Glutamatergic neuron (in vitro differentiated cells): ENCODE measurements at places on chromosomes 2 and 18.

DNA sequence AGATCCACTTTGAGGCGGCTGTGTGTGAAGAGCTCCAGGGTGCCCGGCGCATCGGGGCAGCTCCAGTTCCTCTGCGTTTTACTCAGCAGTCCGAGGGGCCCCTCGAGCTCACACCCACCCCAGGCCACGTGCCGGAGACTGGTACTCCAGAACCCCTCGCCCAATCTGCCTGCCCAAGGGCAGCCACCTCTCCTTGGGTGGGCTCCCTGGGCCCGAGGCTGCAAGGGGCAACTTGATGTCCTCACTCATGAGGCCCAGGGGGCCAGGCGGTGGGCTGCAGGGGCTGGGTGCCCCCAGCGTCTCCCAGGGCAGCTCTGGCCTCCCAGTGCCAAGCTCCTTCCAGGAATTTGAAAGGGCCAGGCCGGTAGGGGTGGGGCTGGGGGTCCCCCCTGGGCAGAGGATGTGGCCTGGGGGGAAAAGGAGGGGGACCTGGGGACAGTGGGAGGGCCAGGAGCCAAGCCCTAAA is 16.7 kb downstream of the RAMP1 start:
- peaks cover 1% of the 10 kb centered on the region for H3K36me3 ChIP-seq
- H3K4me1 ChIP-seq, result peaks cover 9% of the 10 kb centered on the region
- no peak overlapping the region for H3K27ac ChIP-seq
- no peak for DNase-seq
- H3K4me3 ChIP-seq, result no peak overlapping the region

GRCh38 chr2:164757934-164758695 is 83.5 kb downstream of the COBLL1 start:
- H3K27me3 ChIP-seq, result no peaks in the 10 kb centered on the region
- H3K27ac ChIP-seq, result no peak overlapping the region
- DNase-seq, result no peak
- H3K4me3 ChIP-seq, result no peak overlapping the region

DNA sequence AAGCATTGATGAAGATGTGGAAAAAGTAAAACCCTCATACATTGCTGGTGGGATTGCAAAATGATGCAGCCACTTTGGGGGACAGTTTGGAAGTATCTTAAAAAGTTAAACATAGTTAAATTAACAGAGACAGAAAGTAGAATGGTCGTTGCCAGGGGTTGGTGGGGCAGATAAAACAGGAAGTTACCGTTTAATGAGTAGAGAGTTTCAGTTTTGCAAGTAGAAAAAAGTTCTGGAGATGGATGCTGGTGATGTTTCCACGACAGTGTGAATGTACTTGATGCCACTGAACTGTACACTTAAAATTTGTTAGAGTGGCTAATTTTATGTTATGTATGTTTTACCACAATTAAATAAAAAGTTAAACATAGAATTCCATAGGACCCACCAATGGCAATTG is 44.5 kb upstream of the EGR4 start:
- H3K27me3 ChIP-seq, result no peaks in the 10 kb centered on the region
- no peaks in the 10 kb centered on the region for H3K36me3 ChIP-seq
- H3K27ac ChIP-seq, result no peak overlapping the region

- DNase-seq, result no peak
- no peaks in the 10 kb centered on the region for H3K27me3 ChIP-seq
- no peak overlapping the region for H3K27ac ChIP-seq
- H3K36me3 ChIP-seq, result peaks cover 7% of the 10 kb centered on the region
These were observed 199.7 kb downstream of the PID1 start for GRCh38 chr2:229071292-229071976.

DNA sequence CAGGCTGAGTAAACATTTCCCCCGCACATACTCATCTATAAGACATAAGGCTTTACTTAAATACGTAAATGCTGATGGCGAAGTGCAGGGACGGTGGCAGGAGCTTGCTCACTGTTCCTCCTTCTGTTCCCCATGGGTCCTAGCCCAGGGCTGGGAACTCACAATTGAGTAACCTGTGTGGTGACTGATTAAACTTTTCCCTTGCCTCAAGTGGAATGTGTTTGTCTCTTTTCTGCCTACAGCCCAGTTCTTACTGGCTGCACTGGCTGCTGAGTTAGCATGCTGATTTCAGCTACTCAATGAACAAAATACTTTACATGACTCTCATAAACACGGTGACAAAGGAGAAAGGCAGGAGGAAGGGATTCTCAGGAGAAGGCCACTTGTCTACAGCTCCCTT is 87.3 kb downstream of the MARCO start:
- H3K27ac ChIP-seq, result no peak overlapping the region
- H3K36me3 ChIP-seq, result no peaks in the 10 kb centered on the region
- no peak for DNase-seq
- no peaks in the 10 kb centered on the region for H3K27me3 ChIP-seq

DNA sequence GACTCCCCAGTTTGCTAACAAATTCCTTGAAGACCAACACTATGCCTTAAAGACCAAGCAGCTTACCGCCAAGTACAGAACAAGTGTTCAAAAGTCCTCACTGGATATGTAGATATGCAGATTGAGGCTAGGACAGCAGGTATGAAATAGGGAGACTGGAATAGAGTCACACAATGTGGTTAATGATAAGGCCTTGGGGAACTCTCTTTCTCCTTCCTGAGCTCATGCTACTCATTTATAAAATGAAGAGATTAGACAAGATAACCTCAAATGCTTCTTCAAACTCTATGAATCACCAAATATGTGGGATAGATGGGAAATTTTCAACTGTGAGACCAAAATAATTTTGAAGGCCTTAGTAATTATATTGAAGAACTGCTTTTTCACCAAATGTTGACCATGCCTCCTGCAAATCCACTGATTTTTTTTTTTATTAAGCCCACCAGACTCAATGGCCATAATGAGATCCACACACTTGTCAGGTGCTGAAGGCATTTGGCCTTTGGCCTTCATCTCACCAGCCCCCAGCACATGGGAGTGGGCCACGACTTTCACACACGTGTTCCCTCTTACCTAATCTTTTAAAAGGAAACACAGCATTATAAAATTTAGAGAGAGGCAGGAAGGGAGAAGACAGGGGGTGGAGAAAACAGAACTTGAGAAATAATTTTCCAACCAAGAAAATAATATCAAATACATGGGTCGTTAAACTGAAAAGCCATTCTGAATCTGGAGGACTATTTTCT is 181.5 kb downstream of the EN1 start:
- H3K36me3 ChIP-seq, result no peaks in the 10 kb centered on the region
- H3K27ac ChIP-seq, result no peak overlapping the region
- DNase-seq, result no peak
- no peak overlapping the region for H3K4me3 ChIP-seq
- H3K27me3 ChIP-seq, result no peaks in the 10 kb centered on the region
